Esophagus mucosa (tissue), 1 donor: ENCODE measurements at places on chromosomes 2 and 18.
A peak's percentile ranks its signal among the peaks of the same experiment; 100 is the strongest.

DNA sequence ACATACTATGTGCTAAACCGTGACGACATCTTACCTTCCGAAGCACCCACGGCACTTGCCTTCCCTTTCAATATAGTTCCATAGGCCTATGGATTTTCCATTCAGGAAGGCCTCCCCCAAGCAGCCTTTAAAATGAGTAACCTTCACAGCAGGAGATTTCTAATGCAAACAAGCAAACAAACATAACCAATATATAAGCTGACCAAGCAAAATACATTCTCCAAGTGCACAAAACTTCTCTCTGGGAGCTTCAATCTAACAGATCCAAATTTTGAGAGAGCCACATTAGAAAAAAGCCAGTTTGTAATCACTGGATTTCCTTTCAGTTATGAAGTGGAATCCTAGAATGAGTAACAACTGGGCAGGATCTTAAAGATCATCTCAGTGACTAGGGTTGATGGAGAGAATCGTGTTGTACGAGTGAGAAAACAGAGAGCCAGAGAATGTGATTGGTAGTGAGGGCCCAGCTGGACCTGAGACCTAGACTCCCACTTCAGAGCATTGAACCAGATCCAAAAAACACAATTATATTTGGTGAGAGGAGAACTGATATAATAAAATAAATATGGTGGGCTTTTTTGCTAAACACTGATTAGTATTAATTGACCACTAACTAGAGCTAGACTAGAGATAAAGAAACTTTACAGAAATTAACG, 145.6 kb downstream of the LAMA1 start:
- no peak for ATAC-seq

- no peak for ATAC-seq
Measured at GRCh38 chr2:177984749-177985148, 87.8 kb downstream of the PDE11A start.

- no peak for ATAC-seq
Measured at GRCh38 chr18:76463872-76464271, 31.2 kb downstream of the ZNF516 start.

DNA sequence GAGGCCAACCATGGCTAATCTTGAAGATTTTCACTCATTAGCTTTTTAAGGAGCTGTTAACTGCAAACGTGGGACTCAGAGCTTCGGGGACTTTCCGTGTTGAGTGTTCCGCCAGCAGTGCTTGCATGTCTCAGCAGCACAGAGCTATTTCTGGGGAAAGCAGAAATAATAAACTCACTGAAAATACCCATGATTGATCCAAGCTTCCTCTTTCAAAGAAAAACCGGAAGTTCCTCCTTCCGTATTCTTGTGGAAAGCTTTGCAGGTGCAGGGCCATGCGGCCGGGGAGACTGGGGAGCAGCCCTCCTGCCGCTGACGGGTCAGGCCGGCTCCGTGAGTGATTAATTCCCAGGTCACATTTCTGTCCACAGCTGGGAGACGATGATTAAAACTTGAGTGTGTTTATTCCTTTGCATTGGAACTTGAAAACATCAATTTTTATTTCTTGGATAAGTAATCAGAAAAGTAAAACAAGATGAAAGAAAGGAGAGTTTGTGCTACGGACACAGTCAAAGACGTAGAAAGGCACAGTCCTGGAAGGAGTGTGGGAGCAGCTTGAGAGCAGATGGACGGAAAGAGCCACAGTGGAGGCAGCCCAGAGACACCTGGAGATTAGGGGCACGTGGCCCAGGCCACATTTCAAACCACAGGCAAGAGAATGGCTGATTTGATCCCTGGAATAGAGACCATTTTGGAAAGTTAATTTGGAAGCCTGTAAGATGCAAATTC, 54.2 kb upstream of the CTDP1 start:
- ATAC-seq = peak; percentile 59

DNA sequence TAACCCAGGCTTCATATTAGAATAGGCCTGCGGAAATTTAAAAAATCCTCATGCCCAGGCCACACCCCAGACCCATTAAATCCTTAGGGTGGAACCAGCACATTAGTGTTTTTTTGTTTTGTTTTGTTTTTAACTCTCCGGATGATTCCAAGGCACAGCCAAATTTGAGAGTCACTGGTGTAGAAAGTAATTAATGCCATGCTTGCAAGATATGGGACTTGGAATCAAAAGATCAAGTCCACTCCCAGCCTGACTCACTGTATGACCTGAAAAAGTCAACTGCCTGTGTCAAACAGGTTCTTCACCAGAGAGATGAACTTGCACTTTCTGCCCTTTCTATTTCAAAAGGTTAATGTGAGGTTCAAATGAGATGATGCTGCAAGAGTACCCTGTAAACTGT, 310.3 kb upstream of the LYPD1 start:
- peak; percentile 95 for ATAC-seq

DNA sequence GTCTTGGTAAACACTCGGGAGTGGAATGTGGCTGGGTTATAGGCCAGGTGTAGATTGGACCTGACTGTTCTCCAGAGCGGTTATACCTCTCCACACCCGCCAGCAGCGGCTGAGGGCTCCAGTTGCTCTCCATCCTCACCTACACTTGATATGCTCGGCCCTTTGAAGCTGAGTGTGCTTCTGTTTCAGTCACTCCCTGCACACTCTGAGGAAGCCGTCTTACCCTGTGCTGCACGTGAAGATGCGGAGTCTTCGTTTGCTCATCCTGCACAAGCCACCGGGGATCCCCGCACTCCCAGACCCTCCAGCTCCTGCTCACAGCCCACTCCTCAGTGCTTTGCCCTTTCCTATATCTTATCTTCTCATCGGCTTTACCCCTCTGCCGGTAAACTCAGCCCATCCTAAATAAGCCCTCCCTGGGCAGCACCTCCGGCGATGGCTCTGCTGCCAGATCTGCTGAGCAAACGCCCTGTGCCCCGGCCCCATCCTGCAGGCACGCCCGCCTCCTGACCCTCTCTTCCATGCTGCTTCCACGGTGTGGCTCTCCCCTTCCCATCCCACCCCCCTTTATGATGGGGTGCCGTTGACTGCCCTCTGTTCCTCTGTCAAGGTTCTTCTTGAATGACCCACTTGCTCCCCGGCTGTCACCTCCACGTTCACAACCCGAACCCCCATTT, 47.3 kb upstream of the ODC1 start:
- ATAC-seq = no peak
